Hepatocyte (in vitro differentiated cells): ENCODE measurements at places on chromosomes 16 and 17. TPM values are rescaled to one million over a fixed set of nuclear protein-coding genes. Genes with fewer than 3 reads are reported as not detected.

- H3K27me3 ChIP-seq: peaks cover 16% of the 10 kb centered on the region
- H3K27ac ChIP-seq: no peak overlapping the region
- H3K4me1 ChIP-seq: no peaks in the 10 kb centered on the region
Measured at GRCh38 chr17:45873728-45874127, 20.6 kb upstream of the MAPT start.

DNA sequence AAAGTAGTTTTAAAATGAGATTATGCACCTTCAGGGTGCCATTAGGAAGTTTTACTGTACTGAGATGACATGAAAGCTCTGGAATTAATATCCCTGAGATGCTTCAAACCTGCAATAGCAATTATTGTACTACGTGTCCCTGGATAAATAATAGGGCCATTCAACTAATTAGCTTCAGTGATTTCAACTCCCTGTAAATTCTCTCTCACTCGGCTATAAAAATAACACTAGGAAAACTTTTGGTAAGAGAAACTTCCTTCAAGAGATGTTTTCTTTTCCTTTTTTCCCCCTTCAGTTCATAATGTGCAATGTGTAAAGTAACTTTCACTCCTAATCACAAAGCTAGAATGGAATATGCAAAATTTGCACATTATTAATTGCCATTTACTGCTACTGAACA lies 146.4 kb downstream of the SNX11 start:
- no peak overlapping the region for H3K27ac ChIP-seq
- no peaks in the 10 kb centered on the region for H3K27me3 ChIP-seq
- DNase-seq: no peak
- H3K4me1 ChIP-seq: no peaks in the 10 kb centered on the region
- no peaks in the 10 kb centered on the region for H3K36me3 ChIP-seq

- H3K27ac ChIP-seq: no peak overlapping the region
- no peaks in the 10 kb centered on the region for H3K27me3 ChIP-seq
- DNase-seq: no peak
- H3K4me1 ChIP-seq: no peaks in the 10 kb centered on the region
- no peaks in the 10 kb centered on the region for H3K36me3 ChIP-seq
Measured at GRCh38 chr16:19419698-19420075, 2.0 kb downstream of the TMC5 start.

DNA sequence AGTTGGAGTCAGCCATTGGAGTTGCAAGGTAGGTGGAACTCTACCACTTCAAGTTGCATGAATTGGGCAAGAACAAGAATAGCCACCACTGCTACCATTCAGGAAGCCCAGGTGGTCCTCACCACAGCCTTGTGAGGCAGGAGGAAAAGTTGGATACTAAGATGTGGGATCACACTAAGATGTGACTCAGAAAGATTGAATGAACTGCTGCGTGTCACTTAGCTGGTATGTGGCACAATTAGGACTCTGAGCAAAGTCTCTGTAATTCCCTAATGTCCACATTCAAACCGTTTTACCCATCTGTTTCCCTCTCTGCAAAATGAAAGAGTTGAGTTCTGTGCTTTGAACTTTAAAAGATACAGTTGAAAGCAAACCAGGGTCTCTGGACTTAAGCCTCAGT lies 44.7 kb upstream of the HS3ST3A1 start:
- no peaks in the 10 kb centered on the region for H3K27me3 ChIP-seq
- no peaks in the 10 kb centered on the region for H3K36me3 ChIP-seq
- H3K4me1 ChIP-seq: no peaks in the 10 kb centered on the region
- H3K4me3 ChIP-seq: no peak overlapping the region

KRT40 gene
- 0.33 TPM in 1 of 2 replicates, not detected in the other for total RNA-seq

CPHXL2 gene
- not detected in 2 replicates for total RNA-seq

YPEL2 gene
- total RNA-seq: 17.5 and 26.0 TPM in 2 replicates
